ENCODE measurements at places on chromosomes 2 and 18.

DNA sequence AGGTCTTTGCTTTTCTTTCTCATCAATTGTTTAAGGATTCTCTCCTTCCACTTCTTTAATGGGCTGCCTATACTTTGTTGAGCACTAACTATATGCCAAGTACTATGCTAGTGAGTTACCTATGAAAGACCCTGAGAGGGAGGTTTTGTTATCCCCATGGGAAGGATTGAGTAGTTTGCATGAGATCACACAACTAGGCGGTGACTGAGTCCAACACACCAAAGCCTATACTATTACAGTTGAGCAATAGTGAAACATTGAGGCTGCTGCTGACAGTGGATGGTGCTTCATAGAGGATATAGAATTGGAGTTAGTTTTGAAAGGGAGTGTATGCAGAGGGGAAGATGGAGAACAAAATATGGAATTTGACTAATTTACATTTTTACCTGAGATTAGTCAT is 15.8 kb downstream of the NABP1 start:
- H3K36me3 ChIP-seq: peaks cover 29% of the 10 kb centered on the region
- no peak overlapping the region for H3K4me3 ChIP-seq
- H3K4me1 ChIP-seq: peaks cover 20% of the 10 kb centered on the region
- no peak overlapping the region for H3K27ac ChIP-seq

DNA sequence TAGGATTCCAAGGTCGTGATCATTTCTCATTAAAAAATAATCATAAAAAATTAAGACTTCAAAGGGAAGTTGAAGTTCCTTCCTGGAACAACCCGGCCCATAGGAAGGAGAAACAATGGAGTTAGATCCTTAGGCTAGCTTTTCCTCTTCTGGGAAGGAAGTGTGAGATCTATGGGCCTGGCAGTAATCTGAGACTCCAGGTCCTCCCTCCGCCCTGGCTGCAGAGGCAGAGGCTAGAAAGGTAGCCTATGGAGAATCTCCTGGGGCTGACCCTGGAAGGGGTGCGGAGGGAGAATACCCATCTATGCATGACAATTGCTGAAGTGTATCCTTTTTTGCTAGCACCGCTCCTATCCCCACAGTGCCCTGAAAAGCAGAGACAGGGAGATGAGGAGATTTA is 37.9 kb downstream of the TRIB2 start:
- no peak for DNase-seq
- no peaks in the 10 kb centered on the region for H3K36me3 ChIP-seq

- DNase-seq: no peak
- H3K27me3 ChIP-seq: peaks cover 72% of the 10 kb centered on the region
- H3K36me3 ChIP-seq: no peaks in the 10 kb centered on the region
- H3K27ac ChIP-seq: no peak overlapping the region
Observed at GRCh38 chr18:48136051-48136826, 205.8 kb upstream of the SMAD2 start.

DNA sequence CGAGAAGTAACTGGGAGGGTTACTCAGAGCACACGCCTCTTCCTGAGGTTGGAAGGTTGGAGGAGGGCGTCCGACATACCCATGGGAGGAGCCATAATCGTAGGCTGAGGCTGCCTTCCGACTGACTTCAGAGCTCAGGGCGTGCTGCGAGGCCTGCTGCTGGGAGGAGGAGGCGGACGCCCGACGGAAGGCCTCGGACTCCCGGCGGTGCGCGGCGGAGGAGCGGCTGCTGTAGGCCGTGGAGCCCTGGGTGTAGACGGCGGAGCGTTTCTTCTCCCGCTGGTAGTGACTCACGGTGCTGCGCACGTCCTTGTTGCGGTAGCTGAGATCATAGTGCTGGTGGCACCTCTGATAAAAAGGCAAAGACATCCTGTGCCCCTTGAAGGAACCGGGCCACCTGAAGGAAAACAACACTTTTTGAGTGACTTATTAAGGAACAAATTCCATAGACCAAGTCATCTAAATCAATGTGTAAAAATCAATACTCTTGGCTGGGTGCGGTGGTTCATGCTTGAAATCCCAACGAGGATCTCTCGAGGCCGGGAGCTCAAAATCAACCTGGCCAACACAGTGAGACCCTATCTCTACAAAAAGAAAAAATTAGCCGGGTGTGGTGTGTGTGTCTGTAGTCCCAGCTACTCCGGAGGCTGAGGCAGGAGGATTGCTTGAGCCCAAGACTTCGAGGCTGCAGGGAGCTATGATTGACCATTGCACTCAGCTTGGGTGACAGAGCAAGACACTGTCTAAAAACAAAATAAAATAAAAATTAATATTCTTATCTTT is 4.7 kb downstream of the MYOM1 start:
- H3K4me1 ChIP-seq: peaks cover 12% of the 10 kb centered on the region
- H3K36me3 ChIP-seq: no peaks in the 10 kb centered on the region
- peaks cover 10% of the 10 kb centered on the region for H3K27me3 ChIP-seq
- H3K27ac ChIP-seq: no peak overlapping the region
- DNase-seq: no peak

GRCh38 chr2:36559221-36559942 is 38.6 kb downstream of the FEZ2 start:
- H3K36me3 ChIP-seq: peaks cover 12% of the 10 kb centered on the region
- no peak overlapping the region for H3K27ac ChIP-seq
- DNase-seq: no peak

DNA sequence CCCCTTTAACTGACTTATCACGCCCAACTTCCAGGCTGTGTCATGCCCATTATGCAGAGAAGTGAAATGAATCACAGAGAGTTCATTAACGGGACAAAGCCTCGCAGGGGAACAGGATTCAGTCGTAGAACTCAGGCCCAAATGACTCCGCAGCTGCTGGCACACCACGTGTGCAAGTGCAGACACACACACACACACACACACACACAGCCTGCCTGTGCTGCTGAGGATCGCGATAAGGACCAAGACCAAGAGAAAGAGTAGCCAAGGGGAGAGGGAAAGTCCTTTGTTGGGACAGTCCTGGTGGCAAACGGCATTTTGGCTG is 90.0 kb upstream of the TAF1B start:
- H3K27me3 ChIP-seq: peaks cover 9% of the 10 kb centered on the region
- peaks cover 1% of the 10 kb centered on the region for H3K36me3 ChIP-seq
- H3K27ac ChIP-seq: peak overlapping the region; percentile 98
